ENCODE measurements at places on chromosomes 3 and 15.

DNA sequence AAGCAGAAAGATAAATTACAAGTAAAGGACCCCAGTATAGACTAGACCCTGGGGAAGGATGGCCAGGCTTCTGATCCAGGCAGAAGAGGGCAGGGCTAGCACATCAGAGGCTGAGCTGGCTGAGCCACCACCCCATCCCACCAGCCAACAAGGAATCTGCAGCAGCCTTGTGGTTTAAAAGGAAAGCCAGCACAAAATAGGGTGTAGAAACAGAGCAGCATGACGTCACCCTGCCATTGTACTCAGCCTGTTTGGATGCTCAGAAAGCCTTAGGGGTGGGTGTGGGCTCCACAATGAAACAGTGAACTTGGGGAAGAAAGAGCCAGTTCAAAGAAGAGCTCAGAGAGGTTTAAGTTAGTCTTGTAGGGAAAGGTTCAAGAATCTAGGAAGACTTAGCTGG lies 28.2 kb downstream of the DUOX1 start:
- no peak for DNase-seq

- DNase-seq, result no peak
These were observed 546.2 kb downstream of the GRM7 start for GRCh38 chr3:7407107-7407506.

GRCh38 chr15:81297147-81297572 lies 26.8 kb downstream of the STARD5 start:
- no peak for DNase-seq

DNA sequence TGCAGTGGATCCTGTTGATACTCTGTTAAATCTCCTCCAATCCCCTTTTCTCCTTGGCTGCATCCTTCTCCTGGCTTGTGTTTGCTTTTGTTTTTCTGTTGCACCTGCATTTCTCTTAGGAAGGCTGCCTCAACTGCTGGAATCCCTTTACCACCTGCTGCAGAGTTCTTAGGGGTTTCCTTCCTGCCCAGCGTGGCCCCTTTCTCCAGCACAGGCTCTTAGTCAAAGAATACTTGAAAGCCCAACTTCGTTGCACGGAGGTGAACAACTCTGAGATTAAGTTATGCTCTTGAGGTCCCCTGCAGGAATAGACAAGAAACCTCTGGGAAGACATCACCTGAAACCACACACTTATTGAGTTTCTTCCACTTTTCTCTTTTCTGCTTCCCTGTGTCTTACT lies 121.6 kb upstream of the GRM7 start:
- DNase-seq, result no peak

- no peak for DNase-seq
These were observed 82.1 kb downstream of the EEFSEC start for GRCh38 chr3:128235207-128235926.

- DNase-seq, result no peak
These were observed 36.2 kb downstream of the PFN2 start for GRCh38 chr3:149934524-149934923.

- DNase-seq, result no peak
These were observed 157.9 kb downstream of the FOXP1 start for GRCh38 chr3:71425491-71426071.

DNA sequence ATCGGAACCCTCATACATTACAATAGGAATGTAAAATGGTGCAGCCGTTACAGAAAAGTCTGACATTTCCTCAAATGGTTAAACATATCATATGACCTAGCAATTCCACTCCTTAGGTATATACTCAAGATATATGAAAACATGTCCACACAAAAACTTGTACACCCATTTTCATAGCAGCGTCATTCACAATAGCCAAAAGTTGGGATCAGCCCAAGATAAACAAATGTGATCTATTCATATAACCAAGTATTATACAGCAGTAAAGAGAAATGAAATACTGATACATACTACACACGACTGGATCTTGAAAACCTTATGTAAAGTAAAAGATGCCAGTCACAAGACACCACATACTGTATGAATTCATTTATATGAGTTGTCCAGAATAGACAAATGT lies 102.4 kb downstream of the MSL2 start:
- no peak for DNase-seq

DNA sequence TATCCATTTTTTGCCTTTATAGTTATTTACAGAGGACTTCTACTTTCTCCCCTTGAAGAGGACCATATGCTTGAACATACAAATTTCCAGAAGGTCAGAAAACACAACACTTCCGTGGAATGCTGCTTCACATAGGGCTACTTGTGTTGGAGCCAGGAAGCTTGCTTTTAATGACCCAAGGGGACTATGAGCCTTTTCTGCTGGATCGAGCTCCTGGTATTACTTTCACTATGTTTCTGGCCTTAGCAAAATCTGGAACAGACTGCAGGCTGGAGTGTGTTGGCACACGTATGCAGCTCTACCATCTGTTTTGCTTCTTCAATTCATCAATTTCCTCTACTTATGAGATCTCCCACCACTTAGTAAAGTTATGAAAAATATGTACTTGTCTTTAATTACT lies 69.3 kb upstream of the CBLB start:
- no peak for DNase-seq

DNA sequence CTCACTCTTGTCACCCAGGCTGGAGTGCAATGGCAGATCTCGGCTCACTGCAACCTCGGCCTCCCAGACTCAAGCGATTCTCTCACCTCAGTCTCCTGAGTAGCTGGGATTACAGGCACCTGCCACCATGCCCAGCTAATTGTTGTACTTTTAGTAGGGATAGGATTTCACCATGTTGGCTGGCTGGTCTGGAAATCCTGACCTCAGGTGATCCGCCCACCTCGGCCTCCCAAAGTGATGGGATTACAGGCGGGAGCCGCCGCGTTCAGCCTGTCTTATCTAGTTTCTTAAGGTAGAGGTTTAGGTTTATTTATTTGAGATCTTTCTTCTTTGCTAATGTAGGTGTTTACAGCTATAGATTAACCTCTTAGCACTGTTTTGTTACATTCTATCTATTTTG lies 708.8 kb downstream of the ZNF385D start:
- DNase-seq, result no peak

DNA sequence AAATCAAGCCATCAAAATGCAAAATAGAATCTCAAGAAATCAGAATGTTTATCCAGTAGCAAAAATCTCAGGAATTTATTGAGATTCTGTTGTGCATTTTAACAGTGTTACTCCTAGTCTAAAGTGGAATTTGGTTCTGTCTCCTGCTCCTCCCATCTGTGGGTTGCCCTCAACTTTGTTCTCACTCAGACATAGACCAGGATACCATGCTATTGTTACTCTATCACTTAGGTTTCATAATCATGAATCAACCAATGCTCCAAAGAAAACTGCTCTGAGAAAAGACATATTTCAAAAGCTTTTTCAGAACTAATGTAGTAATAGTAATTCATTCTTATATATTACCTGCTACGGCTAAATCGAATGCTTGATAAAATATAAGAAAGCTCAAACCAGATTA lies 274.7 kb downstream of the RBMS3 start:
- DNase-seq, result no peak

Data from A549 (cell line).